ENCODE measurements at places on chromosomes 2 and 18.
A peak's percentile ranks its signal among the peaks of the same experiment; 100 is the strongest.

- no peak for DNase-seq
These were observed 36.0 kb downstream of the SERTAD2 start for GRCh38 chr2:64617631-64618151.

DNA sequence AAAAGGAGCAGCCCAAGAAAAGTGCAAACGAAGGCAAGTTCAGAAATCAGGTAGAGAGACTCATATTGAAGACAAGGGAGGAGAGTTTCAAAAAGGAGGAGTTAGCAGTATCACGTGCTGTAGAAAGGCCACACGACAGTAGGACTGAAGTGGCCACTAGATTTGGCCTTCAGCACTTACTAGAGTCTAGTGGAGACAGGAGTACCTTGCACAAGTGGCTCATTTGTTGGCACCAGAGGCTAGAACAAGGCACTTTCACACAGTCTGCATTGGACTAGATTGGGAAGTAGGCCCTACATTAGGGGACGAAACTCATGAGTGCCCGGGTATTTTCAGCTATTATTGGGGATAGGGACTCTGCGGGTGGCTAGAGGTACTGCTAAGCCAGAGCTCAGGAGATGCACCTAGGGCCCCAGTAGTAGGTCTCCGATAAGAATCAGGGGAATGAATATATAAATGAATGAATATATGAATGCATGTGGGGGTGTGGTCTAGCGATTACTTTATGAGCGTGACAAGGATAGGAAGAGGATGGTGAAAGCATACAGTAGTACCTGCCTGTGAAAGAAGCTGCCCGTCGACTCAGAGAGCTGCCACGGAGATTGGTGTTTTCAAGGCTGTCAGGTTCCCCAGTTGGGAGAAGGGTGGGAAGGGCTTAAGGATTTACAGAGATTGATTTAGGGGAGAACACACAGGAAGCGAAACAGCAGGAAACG is 1.4 kb upstream of the NCOA1 start:
- DNase-seq, result no peak

GRCh38 chr2:120887320-120887697 is 151.6 kb downstream of the GLI2 start:
- DNase-seq, result no peak

- no peak for DNase-seq
These were observed 27.8 kb downstream of the AGFG1 start for GRCh38 chr2:227499627-227500300.

GRCh38 chr2:98412751-98413458 is 31.8 kb upstream of the INPP4A start:
- DNase-seq, result peak; percentile 66

GRCh38 chr2:8134985-8135682 is 546.7 kb upstream of the ID2 start:
- DNase-seq, result no peak

- DNase-seq, result peak; percentile 25
These were observed 112.7 kb upstream of the EPC2 start for GRCh38 chr2:148531669-148532428.

GRCh38 chr18:25456334-25457010 is 104.5 kb upstream of the ZNF521 start:
- no peak for DNase-seq

- DNase-seq, result no peak
These were observed 32.4 kb downstream of the AP1S3 start for GRCh38 chr2:223805008-223805407.

GRCh38 chr2:55441280-55441892 is 21.7 kb upstream of the CCDC88A start:
- no peak for DNase-seq

GRCh38 chr2:233973786-233974185 is 56.6 kb downstream of the TRPM8 start:
- DNase-seq, result no peak

- DNase-seq, result no peak
These were observed 7.6 kb downstream of the TRIP12 start for GRCh38 chr2:229914171-229914570.

DNA sequence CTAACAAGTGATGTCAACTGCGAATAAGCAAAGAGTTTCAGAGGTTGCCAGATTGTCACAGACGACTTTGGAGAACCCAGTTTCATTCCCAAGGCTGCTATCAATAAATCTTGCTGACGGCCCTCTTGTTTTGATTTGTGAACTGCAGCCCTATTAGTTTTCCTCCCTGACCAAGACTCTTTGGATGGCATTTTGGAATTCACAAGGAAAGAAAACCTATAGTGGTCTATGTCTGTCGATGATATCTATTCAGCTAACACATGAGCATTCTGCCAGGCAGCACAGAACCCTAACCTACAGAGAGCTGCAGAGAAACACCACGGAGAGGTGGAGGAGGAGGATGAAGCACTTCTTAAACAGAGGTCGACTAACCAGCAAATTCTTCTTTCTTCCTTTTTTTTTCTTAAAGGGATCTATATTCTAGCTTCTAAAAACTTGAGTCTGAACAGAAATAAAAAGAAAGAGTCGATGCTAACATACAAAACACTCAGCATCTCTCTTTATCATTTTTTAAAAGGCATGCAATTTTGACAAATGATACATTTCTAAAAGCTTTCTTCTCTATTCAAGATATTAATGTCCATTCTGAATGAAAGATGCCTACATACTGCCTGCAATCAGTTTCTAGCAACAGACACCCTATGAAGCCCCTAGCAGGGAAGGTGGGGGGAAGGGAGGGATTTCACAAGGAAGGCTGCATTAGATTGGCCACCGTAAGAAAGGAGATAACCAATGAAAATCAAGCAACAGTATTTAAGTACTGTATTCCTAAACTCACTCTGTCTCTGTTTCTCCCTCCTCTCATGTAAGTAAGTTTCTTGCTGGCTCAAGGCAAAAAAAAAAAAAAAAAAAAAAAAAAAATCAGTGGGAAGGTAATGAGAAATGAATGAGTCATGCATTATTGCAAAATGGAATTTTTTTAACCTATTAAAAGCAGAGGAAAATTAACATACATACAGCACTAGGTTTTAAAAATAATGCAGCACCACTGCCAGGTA is 83.0 kb upstream of the CHRNA1 start:
- DNase-seq, result peak; percentile 96

GRCh38 chr18:77658299-77658662 is 408.6 kb downstream of the GALR1 start:
- DNase-seq, result no peak

DNA sequence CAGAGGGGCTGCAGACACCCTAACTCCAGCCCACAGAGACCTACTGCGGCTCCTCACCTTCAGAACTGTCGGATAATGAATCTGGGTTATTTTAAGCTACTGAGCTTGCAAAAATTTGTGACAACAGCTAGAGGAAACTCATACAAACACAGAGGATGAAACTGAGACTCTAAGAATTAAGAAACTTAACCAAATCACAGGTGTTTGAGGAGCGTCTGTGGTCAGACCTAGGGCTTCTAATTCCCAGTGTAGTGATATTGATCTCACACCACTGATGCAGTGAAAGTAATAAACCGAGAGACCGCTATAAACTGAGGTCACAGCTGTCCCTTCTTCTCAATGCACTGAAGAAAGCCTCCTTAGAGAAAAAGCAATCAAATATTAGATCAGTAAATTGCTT is 110.1 kb downstream of the RGPD3 start:
- no peak for DNase-seq

DNA sequence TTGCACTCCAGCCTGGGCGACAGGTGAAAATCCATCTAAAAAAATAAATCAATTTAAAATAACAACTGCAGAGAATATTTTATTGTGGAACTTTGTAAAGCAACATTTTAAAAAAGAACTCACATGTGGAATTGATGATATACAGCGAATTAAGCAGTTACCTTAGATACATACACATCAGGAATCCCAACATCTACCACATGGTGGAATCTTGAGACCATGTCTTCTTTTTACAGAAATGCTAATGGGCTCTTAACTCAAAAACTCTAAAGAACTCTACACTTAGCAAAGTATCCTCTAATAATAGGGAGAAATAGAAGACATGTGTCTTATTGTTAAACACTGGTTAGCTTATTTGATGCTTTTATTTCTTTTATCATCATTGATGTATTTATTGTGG is 373.6 kb downstream of the CDH7 start:
- no peak for DNase-seq

DNA sequence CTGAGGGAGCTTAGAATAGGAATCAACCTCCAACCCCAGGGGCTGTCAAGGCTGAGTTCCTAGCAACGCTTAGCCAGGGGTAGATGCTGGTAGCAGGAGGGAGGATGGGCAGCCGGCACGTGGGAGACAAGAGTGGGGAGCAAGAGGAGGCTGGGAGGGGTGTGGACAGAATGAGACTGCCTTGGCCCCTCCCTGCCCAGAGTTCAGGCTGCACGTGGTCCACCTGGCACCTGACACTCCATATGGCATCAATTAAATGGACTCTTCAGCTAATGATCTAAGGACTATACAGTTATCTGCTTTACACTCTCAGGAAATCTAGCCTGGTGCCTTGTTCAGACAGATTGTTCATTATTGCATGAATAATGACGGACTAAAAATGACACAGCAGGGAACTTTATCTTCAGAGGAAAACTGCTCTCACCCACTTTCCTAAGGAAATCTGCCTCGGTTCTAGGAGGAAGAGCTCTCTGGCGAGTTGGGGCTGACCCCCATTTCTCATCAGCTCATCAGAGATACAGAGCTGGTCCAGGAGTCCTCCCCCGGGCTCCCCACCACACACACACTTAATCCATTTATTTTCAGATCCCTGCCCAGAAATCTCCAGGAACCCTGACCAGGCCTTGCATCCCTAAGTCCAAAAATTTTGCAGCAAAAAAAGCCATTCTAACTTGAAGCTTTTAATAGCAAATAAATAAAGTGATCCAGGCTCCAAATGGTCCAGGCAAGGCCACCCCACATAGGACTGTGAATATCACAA is 102.1 kb upstream of the CDC42EP3 start:
- no peak for DNase-seq

GRCh38 chr2:158931572-158931971 is 36.9 kb upstream of the TANC1 start:
- peak; percentile 75 for DNase-seq

DNA sequence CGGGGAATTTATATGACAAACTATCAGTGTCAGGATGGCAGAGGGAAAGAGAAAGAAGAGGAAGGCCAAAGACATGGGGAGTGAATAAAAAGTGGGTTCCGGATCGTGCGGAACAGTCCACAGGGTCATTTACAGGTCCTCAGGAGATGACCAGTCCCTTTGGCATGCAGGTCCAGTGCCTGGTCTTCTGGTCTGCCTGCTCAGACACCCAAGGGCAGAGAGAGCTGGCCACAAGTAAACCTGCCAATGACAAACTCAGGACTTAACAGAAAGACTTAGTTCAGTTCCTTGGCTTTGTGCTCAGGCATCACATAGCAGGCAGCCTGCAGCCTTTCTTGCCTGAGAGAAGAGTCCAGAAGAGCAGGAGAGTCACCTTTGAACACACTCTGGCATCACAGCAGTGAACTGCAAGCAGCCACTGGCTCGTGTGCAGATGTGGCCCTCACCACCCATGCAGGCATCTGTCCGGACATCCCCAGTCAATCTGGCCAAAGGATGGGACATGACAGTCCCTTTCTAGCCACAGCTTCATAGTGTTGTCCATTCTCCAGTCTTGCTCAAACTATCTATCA is 14.0 kb downstream of the TMEM127 start:
- peak; percentile 93 for DNase-seq

- DNase-seq, result no peak
These were observed 588.9 kb upstream of the NRXN1 start for GRCh38 chr2:51620796-51621195.

DNA sequence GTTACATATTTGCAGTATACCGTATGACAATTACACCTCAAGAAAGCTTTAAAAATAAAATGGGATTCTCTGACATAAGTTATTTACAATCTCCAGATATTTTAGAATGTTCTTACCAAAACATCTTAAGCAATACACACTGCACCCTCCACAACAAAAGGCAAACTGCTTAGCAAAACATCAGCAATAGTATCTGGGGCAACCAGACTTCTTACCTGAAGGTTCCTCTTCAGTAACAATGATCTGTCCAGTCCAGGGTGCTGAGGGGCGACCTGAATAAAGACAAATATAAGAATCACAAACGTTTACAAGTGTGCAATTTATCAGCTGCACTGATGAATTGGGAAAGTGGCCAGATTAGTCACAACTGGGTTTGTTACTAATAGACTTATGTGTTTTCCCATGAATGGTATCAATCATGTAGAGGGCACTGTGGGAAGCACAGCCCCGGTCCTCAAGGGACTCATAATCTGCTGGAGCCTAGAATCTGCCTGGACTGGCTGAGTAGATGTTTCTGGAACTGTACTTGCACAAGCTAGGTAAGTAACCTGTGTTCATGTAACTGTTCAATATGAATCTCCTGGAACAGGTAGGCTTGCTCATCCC is 70.7 kb downstream of the MYOM1 start:
- peak; percentile 84 for DNase-seq

- DNase-seq, result peak; percentile 59
These were observed 7.2 kb downstream of the BOLL start for GRCh38 chr2:197777823-197778407.

GRCh38 chr2:232659359-232659758 is 26.0 kb downstream of the EFHD1 start:
- DNase-seq, result no peak

GRCh38 chr2:149080099-149080498 is 41.6 kb downstream of the LYPD6B start:
- DNase-seq, result no peak

- DNase-seq, result no peak
These were observed 137.9 kb downstream of the METTL4 start for GRCh38 chr18:2433366-2433765.

DNA sequence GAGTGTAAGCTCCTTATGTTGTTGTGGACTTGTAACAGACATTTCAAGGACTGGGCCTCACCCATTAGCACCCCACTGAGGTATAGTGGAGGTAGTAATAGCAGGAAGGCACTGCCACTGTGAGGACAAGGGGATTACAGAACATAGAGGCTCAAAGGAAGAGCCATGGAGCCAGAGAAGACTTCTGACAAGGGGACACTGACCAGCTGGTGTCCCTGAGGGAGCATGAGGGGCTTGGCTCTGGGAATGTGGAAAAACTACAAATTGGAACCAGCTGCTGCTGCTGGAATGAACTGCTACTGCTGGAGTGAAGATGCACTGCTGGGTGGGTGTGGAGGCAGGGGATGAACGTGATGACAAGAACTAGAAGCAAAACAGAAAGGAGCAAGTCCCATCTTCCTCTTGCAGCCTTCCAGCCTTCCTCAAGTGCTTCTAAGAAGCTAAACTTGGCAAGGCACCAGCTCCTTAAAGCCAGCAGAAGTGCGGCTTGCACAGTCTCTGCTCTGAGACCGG is 167.3 kb upstream of the NOSTRIN start:
- peak; percentile 72 for DNase-seq

GRCh38 chr2:101623031-101623521 is 74.4 kb upstream of the MAP4K4 start:
- DNase-seq, result no peak

- peak; percentile 79 for DNase-seq
These were observed 94.3 kb downstream of the CDCA7 start for GRCh38 chr2:173448938-173449471.

GRCh38 chr2:68390586-68390985 is 25.5 kb downstream of the PLEK start:
- no peak for DNase-seq

Data from fibroblast of mammary gland (primary cell).